ENCODE measurements at places on chromosomes 5 and 9.

GRCh38 chr5:31531543-31531887, 378 bp downstream of the DROSHA start:
- DNase-seq = peak; percentile 43

- DNase-seq = no peak
Observed at GRCh38 chr5:69364414-69364813, 4.9 kb downstream of the AK6 start.

DNA sequence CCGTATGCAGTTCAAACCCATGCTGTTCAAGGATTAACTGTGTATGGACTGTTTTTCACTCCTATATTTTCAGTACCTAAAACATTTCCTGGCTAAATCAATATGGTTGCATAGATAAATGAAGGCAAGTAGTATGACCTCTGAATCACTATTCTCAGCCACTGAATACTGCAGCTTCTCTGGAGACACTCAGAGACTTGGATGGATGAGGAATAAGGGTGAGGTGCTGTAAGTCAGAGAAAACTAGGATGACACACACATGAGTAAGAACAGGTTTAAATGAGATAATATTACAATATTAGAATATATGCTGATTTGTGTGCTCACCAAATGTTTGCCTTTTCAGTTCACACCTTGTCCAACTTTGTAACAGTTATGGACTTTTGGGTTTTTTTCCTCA, 26.0 kb upstream of the ANXA1 start:
- no peak for DNase-seq

- DNase-seq = no peak
Observed at GRCh38 chr5:58582019-58582802, 664 bp upstream of the RAB3C start.

- DNase-seq = no peak
Observed at GRCh38 chr5:74275171-74275992, 365.1 kb downstream of the ENC1 start.

DNA sequence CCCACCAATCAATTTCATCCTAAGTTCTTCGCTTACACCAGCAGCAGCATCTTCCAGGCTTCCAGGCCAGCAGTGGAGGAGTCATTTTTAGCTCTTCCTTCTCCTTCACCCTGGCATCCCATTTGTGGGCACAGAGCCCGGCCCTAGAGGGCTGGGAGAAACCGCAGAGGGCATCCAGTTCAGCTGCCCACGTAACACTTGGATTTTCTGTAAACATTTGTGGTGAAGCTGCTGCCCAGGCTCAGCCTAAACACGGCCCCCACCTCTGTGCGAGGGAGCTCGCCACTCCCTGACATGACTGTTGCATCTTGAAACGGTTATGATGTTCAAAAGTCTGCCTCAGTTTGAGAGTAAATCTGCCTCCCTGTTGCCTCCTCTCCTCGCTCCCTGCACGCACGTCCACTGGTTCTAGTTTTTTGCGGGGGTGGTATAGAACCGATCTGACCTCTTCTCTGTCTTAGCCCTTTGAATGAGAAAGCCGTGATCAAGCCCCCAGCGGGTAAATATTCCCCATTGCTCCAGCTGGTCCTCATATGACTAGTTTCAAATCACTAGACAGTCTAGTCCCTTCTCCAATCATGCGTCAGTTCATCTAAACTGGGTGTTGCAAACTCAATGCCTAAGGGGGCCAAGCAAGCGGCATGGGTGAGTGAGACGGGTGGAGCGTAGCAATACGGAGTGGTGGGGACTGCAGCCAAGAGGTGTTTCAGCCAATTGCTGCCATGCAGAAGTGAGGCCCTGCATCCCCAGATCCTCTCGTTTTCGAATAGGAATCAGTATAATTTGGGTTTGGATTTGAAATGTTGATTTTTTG, 34.9 kb upstream of the N4BP3 start:
- DNase-seq = no peak

- no peak for DNase-seq
Observed at GRCh38 chr5:10158886-10159285, 90.8 kb downstream of the ATPSCKMT start.

GRCh38 chr9:116724123-116724522, 37.0 kb downstream of the TRIM32 start:
- no peak for DNase-seq

DNA sequence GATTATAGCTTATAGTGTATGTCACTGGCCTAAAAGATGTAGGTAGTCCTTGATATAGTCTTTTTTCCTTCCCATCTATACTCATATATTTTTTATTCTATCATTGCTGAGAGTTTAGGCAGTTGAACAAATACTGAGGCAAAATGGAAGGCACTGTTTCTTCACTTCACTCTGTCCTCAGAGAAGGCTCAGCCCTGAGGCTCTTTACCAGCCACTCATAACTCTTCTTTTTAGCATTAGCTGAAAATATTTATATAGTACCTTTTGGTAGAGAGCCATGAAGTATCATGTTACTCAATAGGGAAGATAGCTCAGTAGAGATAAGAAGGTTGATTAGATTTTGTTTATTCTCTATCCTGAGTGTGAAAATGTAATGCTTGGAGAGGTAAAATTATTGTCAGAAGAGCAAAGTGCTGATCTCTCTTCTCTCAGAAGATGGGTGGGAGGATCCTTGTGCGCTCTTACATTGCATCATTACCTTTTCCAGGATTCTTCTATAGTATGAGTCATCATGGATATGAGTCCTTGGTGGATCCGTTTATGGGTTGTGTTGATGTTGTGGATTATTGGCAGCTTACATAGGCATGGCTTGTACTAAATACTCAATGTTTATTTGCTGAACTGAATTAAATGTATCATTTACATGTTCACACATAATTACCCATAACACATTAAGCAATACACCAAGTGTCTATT, 88.1 kb downstream of the ANXA1 start:
- DNase-seq = no peak

DNA sequence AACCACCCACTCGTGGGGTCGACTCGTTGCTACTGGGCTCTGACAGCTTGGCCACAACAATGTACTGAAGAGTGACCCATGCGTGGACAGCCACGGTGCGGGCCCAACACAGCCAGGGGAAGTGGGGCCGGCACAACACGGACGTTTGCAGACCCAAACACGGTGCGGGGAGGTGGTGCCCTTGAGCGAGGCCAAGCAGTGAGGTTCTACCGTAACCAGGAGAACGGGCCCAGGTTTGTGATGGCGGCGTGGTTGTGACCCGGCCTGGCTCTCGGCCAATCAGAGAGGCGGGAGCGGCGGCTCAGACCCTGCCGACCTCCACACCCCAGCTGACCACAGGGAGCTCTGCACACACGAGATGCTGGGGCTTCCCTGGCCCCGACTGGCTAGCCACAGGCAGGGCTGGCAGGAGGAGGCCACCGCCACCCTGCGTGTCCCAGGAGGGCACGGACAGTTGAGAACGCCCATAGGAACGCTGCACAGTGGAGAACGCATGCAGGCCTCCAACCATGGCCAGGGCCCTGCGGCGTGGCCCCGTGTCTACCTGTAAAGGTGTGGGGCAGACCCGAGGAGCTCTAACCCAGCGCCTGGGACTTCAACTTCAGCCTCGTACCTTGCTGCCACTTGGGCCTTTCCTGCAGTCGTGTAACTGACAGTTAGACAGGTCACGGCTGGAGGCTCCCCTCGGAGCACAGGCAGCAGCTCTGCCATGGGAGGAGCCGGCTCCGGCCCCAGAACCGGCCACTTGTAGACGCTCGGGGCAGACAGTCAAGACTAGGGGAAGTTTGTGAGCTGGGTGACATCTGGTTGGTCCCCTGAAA, 13.7 kb downstream of the BRD3 start:
- no peak for DNase-seq

DNA sequence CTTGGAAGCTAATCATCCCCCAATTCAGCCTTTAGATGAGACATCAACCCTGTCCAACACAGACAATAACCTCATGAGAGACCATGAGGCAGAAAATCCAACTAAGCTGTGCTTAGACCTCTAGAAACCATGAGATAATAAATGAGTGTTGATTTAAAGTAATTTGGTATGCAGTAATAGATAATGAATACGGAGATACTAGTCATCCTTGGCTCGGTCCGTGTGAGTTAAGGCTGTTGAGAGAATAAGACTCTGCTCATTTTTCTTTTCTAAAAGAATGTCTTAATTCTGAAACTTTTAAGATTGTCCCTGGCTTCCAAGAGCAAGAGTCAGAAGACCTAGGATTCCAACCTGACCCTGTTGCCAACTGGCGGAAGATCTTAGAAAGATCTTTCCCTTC, 6.1 kb downstream of the TNC start:
- DNase-seq = no peak

DNA sequence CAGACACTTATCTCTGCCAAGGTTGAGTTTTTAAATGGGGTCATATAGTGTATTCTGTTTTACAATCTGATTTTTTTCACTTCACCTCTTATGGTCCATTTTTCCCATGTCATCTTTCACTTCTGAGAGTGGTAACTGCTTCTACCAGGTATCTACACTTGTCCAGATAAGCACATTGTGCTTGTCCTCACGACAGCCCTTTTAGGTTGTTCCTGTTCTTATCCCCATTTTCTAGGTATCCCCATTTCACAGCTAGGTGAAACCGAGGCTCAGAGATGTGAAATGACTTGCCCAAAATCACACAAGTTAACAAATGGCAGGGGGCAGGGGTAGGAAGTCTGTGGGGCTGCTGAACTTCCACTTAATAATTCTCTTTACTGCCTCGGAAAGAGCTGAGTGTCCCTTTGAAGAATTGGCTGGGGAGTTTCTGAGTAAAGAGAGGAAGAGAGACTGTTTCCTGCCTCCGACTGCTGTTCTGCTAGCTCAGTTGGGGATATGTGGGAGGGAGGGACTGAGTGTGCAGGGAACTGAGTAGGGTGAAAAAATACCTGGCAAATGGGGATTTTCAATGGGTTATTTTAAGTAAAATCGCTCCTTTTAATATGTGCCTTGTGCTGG, 255.4 kb downstream of the GRIA1 start:
- DNase-seq = no peak

DNA sequence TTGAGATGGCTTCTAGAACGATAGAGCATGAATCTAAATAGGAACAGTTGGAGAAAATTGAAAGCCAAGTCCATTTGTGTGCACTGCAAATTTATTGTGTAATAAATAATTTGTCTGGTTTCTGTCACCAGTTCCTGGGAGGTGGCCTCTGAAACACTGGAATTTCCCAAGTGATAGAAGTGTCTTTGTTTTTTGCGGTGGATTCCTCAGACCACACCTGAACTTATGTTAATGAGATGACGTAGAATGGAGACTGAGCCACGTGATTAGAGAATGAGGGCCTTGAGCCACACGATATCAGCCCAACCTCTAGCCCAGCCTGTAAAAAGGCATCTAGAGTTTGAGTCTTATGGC, 105.1 kb downstream of the MSX2 start:
- no peak for DNase-seq

DNA sequence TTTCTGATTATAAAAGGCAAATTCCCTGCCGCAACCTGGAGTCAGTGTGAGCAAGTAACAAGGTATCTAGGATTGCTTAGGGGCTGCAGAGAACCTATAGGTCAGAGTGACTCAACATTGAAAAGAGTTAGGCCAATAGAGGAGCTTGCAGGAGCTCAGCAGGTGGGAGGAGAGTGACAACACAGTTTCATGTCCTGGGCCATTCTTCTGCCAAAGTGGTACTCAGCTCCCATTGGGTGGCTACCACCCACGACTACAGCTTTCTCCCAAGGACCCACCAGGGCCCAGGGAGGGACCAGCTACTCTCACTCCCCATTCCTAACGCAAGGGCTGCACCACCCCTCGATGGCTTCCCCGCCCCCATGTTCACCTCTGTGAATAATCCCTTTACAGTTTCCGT, 86.7 kb upstream of the SPATA31C2 start:
- no peak for DNase-seq

DNA sequence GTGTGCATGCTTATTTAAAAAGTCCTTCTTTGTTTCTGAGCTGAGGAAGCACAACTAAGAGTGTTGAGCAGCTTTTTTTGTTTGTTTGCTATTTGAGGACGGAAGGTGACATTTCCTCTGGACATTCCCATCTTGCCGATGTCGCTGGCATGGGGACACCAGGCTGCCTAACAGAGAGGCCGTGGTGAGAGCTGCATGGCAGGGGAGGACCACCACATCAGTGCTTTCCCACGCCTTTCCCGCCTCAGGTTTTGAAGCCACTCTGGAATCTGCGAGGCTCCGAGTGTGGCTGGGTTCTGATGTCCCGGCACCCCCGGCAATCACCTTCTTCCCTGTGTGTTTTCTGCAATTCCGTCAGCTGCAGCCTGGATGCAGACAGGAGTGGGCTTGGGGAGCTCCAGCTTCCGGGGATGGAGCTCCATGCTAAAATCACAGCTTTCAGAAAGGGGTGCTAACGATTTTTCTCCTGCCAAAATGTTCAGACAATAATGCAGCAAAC, 259.8 kb upstream of the IRX4 start:
- no peak for DNase-seq

DNA sequence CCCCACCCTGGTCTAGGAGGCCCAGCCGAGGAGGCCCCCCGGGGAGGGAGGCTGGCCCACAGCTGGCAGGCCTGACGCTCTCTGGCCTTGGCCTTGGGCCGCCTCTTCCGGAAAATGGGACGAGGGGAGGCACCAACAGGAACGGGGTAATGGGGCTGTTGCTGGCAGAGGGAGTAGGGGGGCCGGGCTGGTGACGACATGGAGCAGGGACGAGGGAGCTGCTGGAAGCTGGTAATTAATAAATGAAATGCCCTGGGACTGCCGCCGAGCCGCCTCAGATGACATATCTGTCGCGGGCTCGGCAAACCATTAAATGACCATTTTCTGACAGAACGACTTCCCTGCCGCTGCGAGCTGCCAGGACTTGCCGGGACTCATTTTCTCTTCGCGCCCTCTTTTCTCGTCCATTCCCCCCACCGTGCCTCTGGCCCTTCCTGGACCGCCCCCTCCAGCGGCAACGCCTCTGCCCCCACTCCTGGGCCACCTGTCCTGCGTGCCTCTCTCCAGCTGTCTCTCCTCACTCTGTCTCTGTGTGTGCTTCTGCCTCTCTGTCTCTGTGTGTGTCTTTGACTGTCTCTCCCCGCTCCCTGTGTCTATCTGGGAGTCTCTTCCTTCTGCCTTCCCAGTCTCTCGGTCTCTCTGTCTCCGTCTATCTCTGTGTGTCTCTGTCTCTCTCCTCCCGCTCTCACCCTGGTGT, 215.7 kb downstream of the PAX5 start:
- DNase-seq = no peak

GRCh38 chr5:34053571-34054399, 10.8 kb upstream of the C1QTNF3 start:
- DNase-seq = no peak

DNA sequence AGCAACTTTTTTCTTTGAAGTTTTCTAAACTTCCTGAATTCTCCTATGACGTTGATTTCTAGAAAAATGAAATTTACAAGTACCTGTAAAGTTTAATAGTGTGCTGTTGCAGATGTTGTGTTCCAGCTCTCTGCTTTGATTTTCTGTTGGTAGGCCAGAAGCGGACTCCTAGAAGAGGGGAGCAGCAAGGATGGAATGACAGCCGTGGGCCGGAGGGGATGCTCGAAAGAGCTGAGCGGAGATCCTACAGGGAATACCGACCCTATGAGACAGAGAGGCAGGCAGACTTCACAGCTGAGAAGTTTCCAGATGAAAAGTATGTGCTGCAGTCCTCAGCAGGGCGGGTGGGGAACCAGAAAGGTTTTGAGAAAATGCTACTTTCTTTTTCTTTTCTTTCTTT, 8.3 kb downstream of the HABP4 start:
- DNase-seq = no peak

Data from stimulated activated naive CD8-positive, alpha-beta T cell treated with anti-CD3 and anti-CD28 coated beads, Interleukin-15, Interleukin-2, amounts not matched to agents 100 U/mL and 50 U/mL, for 24 hours (primary cell).